ENCODE measurements at places on chromosomes 1 and 21. TPM values are rescaled to one million over a fixed set of nuclear protein-coding genes. Genes with fewer than 3 reads are reported as not detected.

Gene PTGS2
- 61.7 TPM for total RNA-seq

Gene OVAAL
- total RNA-seq: not detected

Gene TNFRSF9
- 0.13 TPM for total RNA-seq

Gene OR2C3
- not detected for total RNA-seq

Gene SLC44A3
- total RNA-seq: 0.14 TPM

Gene FCRLB
- total RNA-seq: 0.66 TPM

Gene SPRR2A
- not detected for total RNA-seq

Gene KIF17
- total RNA-seq: 0.13 TPM

Gene ARHGEF11
- 24.1 TPM for total RNA-seq

Gene PFKFB2
- 1.2 TPM for total RNA-seq

Gene PROK1
- total RNA-seq: not detected

Gene CATSPERE
- total RNA-seq: 1.1 TPM

Gene MEGF6
- 24.7 TPM for total RNA-seq

Gene KLHDC9
- total RNA-seq: 0.79 TPM

Gene HS2ST1
- total RNA-seq: 44.2 TPM

Gene PGLYRP4
- total RNA-seq: not detected

Gene RABGAP1L
- 39.2 TPM for total RNA-seq

Gene DPT
- not detected for total RNA-seq

Gene LCE2D
- not detected for total RNA-seq

Gene KRTAP11-1
- total RNA-seq: not detected

Gene TMIGD3
- not detected for total RNA-seq

Gene WNT2B
- 3.1 TPM for total RNA-seq

Gene ZSWIM5
- total RNA-seq: 0.65 TPM

Gene ANGPTL1
- not detected for total RNA-seq

Measured in thoracic aorta endothelial cell (primary cell).